ENCODE measurements at places on chromosomes 16 and 17.

- DNase-seq, result no peak
These were observed 919 bp upstream of the CBX1 start for GRCh38 chr17:48102043-48102750.

DNA sequence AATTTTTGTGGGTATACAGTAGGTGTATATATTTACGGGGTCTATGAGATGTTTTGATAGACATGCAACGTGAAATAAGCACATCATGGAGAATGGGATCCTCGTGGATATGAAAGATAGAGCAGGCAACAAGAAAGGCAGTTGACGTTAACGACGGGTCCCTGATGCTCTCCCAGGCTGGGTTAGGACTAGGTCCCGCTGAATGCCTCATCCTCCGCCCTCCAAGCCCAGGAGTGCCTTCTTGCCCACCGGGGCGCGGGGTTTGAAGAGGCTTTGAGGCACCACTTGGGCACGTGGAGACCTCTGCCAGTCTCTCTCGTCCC lies 9.5 kb upstream of the ZFP90 start:
- DNase-seq, result no peak

- DNase-seq, result no peak
These were observed 18.0 kb downstream of the FAM234A start for GRCh38 chr16:252366-253337.

GRCh38 chr16:85854935-85855334 lies 44.0 kb upstream of the IRF8 start:
- DNase-seq, result no peak

- peak; percentile 55 for DNase-seq
These were observed 53.0 kb upstream of the MEAK7 start for GRCh38 chr16:84557504-84557903.

- DNase-seq, result no peak
These were observed 10.3 kb downstream of the LYRM1 start for GRCh38 chr16:20910781-20911321.

DNA sequence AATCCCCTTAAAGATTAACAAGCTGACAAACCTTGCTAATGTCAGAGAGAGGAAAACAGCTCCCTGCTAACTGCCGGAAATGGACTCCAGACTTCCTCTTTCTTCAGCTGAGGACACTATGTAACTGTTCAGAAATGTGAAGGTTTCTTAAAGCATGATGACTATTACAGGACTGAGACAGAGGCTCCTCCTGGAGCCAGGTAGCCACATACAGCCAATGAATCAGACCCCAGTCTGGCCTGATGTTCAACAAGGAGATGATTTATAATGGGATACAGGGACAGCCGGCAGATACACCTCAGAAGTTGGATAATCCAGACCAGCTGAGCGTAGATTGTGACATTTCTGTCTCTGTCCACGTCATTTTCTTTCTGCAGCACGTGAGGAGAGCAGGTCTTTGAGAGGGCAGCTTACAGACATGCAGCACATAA lies 216.2 kb downstream of the HS3ST3A1 start:
- no peak for DNase-seq

DNA sequence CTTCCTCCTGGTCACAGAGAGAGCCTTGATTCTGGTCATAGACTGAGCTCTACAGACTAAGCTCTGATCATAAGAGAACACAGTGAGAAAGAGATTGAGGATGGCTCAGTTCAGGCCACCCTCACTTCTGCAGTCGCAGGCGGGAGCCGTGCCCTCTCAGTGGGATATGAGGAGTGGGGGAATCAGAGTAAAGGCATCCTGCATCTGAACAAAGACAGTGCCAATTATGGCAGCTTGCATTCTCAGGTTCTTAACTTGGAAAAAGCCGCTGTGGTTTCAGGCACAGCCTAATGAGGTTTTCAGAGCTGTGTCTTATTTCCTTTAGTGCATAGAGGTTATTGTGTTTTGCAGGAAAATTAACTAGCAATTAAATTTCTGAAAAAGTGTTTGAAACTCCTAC lies 134.4 kb upstream of the NLRP1 start:
- no peak for DNase-seq

DNA sequence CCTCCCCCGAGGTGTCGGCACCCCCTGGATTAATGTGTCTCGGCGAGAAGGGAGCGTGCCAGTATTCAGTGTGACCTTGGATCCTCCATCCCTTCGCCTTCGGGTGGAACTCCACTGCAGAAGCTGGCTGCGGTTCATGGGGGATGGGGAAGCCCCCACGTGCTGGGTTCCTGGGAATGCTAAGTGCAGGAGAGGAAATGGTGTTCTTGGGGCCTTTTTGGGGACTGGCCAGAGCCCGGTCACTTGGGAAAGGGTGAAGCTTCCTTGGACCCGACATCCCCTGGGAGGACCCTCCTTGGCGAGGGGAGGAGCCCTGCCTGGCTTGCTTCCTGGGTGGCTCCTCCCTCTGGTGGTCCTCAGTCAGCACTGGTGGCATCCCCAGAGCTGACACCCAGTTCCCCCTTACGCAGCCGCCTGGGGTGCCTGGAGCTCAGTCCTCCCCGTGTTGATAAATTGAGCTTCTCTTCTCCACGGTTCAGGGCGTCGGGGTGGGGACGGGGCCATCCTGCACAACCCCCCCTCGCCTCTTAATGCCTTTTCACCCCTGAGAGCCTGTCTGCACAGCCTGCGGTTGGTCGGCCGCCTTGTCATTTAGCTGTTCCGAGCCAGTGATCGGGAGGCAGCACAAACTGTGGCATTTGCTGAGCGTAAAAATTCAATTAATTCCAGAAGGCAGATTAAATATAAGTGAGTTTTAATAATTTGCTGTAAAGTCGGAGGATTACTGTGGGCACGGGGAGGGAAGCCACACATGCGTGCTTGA lies 30.7 kb upstream of the GSE1 start:
- no peak for DNase-seq

DNA sequence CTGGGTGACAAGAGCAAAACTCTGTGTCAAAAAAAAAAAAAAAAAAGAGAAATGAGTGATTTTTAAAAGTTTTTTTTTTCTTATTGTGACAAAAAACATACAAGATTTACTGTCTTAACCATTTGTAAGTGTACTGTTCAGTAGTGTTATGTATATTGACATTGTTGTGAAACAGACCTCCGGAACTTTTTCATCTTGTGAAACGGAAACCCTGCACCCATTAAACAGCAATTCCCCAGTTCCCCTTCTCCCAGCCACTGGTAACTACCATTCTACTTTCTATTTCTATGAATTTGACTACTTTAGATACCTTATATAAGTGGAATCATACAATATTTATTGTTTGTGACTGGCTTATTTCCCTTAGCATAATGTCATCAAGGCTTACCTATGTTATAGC lies 18.7 kb downstream of the DUS2 start:
- DNase-seq, result no peak

DNA sequence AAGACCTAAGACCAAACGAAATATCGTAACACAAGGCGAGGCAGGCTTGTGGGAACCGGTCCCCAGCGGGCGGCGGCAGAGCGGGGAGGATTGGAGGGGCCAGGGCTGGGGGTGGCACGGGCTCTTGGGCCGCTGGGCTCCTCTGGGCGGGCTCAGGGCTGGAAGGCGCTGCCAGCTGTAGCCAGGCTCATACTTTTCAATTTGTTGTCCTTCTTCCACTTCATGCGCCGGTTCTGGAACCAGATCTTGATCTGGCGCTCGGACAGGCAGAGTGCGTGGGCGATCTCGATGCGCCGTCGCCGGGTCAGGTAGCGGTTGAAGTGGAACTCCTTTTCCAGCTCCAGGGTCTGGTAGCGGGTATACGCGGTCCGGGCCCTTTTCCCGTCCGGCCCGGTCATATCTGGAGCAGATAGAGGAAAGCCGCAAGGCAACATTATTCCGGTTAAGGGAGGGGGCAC lies 1.5 kb downstream of the HOXB5 start:
- no peak for DNase-seq

DNA sequence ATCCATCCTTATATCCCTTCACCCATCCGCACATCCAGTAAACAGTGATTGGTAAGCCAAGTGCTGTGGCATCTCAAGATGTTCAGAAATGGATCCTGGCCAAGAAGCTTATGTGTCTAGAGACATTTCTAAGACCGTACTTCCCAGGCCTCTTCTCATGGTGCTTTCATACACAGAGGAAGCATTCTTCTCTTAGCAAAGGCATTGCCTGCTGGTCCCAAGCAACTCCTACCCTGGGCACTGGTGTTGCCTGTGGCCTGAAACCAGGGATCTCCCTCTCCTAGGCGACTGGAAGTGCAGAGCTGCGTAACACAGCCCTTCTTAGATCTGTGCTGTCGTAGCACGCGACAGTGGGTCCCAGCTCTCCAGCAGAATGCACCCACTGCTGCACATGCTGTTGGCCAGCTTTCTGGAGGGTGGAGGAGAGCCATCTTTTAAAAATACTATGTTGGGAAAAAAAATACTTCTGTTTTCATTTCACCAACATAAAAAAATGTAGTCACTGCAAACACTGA lies 182.9 kb downstream of the CCDC182 start:
- DNase-seq, result no peak

DNA sequence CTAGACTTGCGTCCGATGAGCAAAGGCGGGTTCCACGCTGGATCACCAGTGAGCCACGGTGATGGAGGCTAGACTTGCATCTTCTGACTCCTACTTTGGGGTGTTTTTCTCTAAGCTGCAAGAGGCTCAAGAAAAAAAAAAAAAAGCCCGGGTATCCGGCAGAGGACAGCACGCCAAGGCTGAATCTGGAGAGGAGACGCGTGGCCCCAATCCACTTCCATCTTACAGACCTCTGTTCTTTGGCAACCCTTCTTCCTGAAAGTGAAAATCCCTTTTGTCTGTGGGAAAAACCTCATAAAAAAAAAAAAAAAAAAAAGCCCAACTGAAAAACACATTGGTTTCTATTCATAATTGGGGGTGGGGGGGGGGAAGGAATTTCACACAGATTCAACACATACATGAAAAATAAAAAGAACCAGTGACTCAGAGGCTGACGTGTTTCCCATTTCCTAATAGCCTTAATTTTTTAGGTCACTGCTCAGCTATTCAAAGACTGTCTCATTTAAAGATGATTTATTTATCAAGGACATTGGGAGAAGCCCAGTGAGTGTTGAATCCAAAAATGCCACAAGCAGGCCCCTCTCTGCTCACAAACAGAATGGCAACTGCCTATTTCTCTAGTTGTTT lies 258.3 kb downstream of the FOXL1 start:
- DNase-seq, result no peak

DNA sequence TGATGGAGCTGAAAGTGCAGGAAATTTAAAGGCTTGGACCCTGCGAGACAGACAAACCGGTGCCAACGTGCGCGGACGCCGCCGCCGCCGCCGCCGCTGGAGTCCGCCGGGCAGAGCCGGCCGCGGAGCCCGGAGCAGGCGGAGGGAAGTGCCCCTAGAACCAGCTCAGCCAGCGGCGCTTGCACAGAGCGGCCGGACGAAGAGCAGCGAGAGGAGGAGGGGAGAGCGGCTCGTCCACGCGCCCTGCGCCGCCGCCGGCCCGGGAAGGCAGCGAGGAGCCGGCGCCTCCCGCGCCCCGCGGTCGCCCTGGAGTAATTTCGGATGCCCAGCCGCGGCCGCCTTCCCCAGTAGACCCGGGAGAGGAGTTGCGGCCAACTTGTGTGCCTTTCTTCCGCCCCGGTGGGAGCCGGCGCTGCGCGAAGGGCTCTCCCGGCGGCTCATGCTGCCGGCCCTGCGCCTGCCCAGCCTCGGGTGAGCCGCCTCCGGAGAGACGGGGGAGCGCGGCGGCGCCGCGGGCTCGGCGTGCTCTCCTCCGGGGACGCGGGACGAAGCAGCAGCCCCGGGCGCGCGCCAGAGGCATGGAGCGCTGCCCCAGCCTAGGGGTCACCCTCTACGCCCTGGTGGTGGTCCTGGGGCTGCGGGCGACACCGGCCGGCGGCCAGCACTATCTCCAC lies at the start of gene NOG:
TSS of gene NOG (plus strand) at position 54 of the 674 bp plus-strand sequence. CDS start at position 579, 525 bp downstream.
- DNase-seq, result peak; percentile 79

DNA sequence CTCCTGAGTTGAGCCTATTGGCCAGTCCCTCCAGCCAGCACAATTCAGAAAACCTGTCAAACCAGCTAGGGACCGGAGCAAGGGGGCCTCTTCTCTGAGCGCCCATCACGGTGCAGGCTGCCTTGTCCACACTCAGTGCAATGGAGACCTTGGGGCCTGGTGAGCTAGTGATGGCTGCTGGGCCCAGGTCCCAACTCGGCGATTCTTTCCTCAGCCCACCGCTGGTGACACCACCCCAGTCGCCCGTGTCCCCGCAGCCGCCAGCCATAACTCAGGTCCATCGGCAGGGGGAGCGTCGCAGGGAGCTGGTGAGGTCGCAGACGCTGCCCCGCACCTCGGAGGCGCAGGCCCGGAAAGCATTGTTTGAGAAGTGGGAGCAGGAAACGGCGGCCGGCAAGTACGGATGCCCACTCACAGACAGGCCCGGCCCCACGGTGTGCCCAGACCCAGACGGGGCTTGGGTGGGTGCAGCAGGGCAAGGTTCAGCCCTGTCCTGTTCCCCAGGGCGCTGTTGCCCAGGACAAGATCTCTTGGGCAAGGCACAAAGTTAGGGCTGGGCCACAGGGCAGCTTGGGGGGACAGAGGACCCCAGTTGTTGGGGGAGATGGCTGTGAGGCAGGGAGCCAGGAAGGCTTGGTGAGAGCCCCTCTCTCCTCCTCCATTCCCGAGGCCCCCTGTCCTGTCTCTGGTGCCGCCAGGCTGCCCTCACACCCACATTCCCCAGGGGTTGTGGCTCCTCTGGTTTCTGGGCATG lies 10.8 kb downstream of the SMTNL2 start:
- peak; percentile 90 for DNase-seq

GRCh38 chr17:58615768-58616659 lies 75.8 kb downstream of the TEX14 start:
- no peak for DNase-seq

DNA sequence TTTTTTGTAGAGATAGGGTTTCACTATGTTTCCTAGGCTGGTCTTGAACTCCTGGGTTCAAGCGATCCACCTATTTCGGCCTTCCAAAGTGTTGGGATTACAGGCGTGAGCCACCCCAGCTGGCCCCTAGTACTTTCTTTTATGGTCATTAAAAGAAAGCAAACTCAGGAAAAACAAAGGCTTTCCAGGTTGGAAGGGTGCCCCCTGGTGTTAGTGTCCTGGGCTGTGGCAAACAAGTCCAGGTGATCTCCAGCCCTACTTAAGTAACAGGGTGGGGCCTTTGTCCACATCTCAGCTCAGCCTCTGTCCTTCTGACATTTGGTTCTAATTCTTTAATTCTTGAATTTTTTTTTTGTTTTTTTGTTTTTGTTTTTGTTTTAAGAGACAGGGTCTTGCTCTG lies 6.9 kb downstream of the IGFBP4 start:
- DNase-seq, result peak; percentile 79

DNA sequence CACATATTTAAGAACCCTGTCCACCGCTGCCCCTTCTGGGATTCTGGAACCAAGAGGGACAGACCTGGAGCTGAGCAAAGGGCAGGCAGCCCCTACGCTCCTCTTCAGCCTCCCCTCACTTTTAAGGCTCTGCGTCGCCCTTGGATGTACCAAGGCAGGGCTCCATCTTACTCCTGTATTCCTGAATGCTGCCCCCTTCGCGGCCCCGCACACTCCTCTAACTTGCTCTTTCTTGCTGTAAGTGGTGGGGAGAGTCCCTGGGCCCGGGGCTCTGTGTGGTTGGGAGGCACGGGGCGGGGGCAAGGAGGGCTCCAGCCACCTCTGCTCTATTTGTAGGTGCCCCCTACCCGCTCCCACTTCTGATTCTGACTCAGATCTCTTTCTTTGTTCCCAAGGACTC lies 1.2 kb downstream of the TNS4 start:
- DNase-seq, result no peak

- DNase-seq, result no peak
These were observed 6.8 kb downstream of the NACA2 start for GRCh38 chr17:61584266-61584665.

Measured in H9 (cell line).